Naive thymus-derived CD8-positive, alpha-beta T cell (primary cell): ENCODE measurements at places on chromosomes 13 and 19.

GRCh38 chr13:27372896-27373295 is 51.5 kb upstream of the GTF3A start:
- no peak for DNase-seq

DNA sequence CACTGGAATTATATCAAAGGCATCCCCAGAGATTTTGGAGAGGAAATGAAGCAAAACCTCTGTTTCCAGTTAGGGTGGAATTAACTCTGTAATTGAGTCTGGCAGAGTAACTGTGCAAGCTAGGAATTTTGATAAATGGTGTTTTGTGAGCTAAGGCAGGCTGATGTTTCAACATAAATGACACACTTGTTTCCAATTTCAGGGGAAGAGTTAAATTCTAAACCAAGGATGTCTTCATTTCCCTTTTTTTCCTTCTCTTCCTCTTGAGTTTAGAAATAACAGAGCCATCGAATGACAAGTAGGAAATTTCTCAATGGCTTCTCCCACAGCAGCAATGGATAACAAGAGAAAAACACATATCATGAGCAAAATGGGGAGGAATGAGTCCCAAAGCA is 131.2 kb downstream of the IRS2 start:
- DNase-seq: no peak

- DNase-seq: no peak
Measured at GRCh38 chr19:14871619-14872230, 14.2 kb downstream of the OR7A17 start.

DNA sequence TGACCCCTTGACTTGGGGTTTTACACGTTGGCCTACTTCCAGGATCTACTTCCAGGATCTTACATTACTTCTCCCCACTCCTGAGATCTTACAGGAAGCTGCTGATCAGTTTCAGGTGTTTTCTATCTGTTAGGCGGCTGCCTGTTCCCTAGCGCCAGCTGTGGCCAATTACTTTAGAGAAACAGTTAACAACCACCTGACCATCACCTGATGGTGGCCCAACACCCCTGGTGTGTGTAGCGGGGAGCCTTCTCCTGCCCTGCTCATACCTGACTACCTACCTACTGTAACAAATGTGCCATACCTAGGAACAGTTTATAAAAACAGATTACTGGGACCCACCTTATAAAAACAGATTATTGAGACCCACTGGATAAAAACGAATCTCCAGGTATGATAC is 2.8 kb upstream of the POP4 start:
- no peak for DNase-seq

GRCh38 chr19:39737351-39737750 is 478 bp downstream of the CLC start:
- DNase-seq: no peak

DNA sequence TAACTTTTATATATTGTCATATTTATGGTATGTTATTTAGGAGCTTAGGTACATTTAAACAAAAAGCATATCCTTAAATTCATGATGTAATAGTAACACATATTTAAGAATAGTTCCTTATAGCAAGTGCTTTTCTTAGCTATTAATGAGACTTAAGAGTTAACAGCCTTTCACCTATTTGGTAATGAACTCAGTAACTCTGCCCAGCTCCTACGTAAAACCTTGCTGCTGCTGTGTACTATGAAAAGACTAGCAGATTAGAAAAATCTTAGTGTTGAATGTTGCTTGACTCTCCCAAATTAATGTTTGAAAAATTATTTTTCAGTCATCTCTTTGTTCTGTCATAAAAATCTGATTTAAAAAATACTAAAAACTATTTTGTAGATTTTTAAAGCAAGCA is 6.9 kb downstream of the GPR180 start:
- no peak for DNase-seq

- DNase-seq: no peak
Measured at GRCh38 chr19:33872445-33873320, 76.0 kb downstream of the KCTD15 start.

GRCh38 chr13:52024481-52024880 is at the start of gene UTP14C:
Gene UTP14C, plus strand, starts transcription at chr13:52024691. Its CDS starts 4,114 bp downstream, at chr13:52028805.
- no peak for DNase-seq

- DNase-seq: no peak
Measured at GRCh38 chr13:73873940-73874830, 260.0 kb downstream of the KLF12 start.

- no peak for DNase-seq
Measured at GRCh38 chr13:30910676-30911075, 4.6 kb downstream of the MEDAG start.

DNA sequence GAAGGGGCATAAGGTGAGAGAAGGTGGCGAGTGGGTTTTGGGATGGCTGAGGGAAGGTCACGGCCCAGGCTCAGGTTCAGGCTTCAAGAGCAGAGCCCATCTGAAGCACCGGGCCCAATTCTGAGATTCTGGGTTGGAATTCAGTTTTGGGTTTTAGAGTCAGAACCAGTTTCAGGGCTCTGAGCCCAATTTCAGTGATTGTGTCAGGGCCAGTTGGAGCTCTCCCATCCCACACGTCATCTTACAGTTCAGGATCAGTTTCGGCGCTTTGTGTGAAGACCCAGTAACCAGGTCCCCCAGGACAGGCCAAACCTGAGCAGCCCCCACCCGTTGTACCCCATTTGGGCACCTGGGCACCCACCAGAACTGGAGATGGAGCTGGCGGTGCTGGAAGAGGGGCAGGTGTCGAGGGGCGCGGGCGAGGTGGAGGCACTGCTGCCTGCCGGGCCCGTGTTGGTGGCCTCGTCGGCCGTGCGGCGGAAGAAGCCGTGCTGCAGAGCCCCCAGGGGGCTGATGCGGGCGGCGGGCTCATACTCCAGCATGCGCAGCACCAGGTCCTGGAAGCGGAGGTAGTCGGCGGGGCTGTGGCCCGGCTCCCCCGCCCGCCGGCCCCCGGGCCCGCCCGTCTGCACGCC is 7.5 kb downstream of the DYRK1B start:
- no peak for DNase-seq

DNA sequence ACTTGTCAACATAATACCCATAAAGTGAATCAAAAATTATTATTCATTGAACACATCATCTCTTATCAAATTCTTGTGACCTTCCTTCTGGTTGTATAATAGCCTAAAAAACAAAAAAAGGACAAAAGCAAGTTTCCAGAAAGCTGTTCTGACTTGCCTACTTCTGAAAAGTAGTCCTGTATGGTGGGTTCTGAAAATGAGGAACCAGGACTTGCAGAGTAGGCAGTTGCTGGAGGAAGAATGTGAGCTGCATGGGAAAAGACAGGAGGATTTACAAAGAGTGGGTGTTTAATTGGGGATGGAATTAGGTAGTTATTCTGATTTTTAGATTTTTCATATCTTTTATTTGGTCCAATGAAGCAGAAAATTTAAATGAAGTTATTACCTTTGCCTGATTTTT is 56.7 kb downstream of the RCBTB2 start:
- no peak for DNase-seq

DNA sequence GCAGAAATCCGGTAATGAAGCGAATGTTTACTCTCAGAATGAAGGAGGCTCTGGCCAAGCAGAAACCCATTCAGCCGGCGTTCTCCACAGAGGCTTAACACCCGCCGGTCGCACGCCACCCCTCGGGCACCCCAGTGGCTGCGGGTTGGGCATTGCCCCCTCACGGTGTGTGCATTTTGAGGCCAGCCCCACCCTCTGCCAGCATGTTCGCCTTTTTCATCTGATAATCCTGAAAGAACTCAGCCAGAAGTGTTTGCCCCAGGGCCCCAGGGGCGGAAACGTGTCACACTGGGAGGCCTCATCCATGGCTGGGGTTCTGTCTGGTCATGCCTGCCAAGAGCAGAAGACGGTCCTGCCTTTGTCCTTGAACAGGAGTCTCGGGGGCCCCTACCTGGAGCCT is 34.2 kb downstream of the COMP start:
- no peak for DNase-seq

DNA sequence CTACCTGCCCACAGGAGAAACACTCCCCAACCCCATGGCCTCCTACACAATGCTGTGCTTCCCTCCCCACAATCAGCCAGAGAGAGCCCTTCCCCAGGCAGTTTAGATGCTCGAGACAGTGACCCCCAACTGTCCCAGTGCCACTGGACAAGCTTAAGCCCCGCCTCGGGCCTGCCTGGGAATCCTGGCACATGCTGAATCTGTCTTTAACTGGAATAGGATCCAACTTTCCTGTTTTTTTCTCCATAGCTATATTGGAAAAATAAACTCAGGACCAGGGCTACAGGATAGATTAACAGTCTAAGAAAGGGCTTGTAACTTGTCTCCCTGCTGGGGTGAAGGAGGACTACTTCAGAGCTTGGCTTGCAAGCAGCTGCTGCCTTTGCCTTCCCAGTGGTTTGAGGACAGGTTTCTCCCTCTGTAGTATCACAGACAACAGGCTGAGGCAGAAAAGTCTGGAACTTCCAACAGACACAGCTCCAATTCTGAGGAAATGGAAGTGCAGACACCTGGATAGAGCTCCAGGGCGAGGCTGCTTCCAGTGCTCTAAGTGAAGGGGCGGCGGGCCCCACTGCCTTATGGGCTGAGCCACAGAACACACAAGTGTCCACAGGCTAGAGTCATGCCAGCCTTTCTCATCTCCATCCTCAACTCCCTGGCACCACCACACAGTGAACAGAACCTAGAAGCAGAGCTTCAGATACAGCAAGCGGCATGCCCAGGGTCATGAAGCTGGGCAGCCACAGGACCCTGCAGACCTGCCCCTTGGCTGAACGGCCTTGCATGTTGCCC is 228.3 kb downstream of the TUBA3C start:
- DNase-seq: no peak

- no peak for DNase-seq
Measured at GRCh38 chr13:76872675-76873074, 13.5 kb downstream of the KCTD12 start.

GRCh38 chr19:11457115-11457514 is 21.7 kb downstream of the PRKCSH start:
- DNase-seq: no peak

- no peak for DNase-seq
Measured at GRCh38 chr13:102002287-102002686, 399.6 kb downstream of the FGF14 start.

- DNase-seq: no peak
Measured at GRCh38 chr13:77360032-77360685, 33.3 kb upstream of the MYCBP2 start.

DNA sequence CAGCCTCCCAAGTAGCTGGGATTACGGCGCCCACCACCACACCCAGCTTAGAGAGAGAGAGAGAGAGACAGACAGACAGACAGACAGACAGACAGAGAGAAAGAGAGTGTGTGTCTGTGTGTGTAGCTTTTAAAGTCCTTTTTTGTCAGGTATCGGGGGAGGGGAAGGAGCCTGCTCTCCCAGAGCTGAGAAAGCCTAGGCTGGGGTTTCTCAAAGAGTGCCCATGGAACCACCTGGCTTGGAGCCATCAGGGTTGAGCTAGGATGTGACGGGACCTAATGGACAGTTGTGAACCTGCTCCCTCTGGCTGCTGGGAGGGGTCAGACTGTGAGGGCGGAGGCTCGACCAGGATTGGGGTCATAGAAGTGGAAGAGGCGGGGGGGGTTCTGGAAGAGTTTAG is 16.6 kb downstream of the RFX1 start:
- no peak for DNase-seq

DNA sequence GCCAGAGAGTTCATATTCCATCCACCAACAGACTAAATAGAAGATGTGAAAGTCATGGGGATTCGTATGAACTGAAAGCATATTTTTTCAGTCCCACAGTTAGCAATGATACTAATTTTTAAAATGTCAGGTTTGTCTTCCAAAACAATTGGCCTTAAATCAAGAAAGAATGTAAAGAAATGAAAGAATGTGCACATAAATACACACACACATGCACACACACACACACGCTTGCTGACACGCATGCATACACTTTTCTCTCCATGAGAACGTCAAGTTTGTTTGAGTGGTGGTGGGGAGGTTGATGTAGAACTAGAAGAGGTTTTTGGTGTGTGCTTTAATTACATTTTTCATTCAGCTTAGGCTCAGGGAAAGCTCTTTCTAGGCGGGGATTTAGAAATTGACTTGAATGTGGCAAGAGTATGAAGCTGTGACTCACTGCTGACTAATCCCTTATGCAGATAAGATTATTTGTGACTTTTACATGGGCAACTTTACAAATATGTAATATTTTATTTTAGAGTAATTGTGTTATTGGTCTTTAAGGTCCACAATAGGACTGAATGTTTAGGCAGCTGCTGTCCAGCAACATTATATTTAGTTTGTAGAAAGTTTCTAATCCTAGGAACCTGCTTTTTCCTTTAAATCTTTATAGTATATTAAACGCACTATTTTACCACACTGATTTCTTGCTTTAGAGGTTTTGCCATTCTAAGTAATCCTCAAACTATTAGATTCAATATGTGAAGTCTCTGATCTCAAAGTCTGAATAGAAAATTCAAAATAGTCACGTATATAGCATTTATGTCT is 18.8 kb downstream of the FLT1 start:
- no peak for DNase-seq

DNA sequence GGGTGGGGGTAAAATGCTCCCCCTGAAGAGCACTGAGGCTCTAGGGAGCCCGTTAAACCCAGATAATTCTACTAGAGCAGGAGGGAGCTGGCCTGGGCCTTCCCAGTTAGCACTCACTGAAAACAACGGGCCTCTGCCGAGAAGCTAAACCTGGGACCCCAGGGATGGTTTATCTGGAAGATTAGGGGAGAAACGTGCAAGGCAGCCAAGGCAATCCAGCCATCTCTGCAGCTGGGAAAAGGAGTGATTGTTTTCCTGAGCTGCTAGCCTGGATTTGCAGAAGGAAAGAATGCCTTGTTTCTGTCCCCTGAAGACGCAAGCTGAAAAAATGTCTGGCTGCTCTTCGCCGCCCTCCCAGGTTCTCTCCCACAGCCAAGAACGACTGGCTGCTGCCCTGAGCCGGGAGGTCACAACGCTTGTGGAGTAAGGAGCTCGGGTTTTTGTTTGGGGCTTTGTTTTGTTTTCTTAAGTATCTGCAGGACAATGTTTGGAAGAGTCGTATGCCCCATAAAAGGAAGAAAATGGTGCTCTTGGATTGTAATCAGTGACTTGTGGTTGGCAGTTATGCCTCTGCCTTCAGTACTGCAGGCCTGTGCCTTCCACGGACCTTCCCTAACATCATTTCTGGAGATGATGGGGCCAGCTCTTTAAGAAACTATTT is 31.5 kb downstream of the COL4A2 start:
- no peak for DNase-seq

- no peak for DNase-seq
Measured at GRCh38 chr19:53903055-53903680, 5.9 kb upstream of the CACNG7 start.

GRCh38 chr19:5074407-5074806 is 105.5 kb downstream of the KDM4B start:
- DNase-seq: no peak

GRCh38 chr13:50156561-50157127 is 141.4 kb downstream of the KCNRG start:
- no peak for DNase-seq

GRCh38 chr19:694481-695351 is 536 bp downstream of the PRSS57 start:
- DNase-seq: no peak

DNA sequence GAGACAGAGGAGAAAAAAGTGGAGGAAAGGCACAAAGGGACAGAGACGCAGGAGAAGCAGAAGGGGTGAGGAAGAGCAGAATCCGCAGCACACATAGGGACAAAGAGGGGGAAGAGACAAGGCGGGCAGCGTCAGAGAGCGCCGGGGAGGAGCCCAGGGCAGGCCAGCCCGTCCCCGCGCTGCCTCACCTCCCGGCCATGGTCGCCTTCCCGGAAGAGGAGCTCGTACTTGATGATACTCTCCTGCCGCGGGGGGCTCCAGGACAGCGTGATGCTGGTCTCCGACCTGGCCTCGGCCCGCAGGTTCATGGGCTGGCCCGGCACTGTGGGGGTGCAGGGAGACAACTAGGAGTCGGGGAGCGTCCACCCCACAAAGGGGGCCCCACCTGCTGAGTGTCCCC is 100.6 kb downstream of the PTPRS start:
- no peak for DNase-seq

GRCh38 chr19:4051175-4052101 is 15.3 kb downstream of the ZBTB7A start:
- no peak for DNase-seq
